SK-N-DZ (cell line): ENCODE measurements at places on chromosomes 16 and 17.
A peak's percentile ranks its signal among the peaks of the same experiment; 100 is the strongest.

DNA sequence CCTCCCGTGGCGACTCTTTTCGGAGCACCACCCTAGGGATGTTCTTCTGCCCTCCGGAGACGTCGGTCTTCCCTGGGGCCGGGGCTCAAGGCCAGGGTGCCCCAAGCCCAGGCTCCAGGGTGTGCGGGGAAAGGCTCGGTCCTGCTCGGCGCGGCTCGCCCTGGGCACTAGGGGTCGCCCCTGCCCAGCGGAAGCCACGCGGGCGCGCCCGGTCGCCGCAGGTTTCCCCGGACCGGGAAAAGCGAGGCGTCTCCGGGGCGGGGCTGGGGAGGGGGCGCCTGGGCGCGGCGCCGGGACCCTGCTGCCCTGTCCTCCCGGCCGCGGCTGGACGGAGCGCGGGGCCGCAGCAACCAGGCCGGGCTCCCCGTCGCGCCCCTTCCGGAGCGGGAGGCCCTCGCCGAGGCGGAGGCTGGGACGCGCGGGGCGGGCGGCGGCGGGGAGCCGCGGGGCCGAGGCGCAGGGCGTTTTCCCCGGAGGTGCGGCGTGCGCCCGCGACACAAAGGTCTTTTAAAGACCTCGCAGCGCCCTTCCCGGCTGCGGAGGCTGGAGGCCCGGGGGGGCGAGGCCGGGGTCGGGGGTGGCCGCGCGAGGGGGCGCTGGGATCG is 76.4 kb downstream of the MRC2 start:
- peak; percentile 62 for DNase-seq

DNA sequence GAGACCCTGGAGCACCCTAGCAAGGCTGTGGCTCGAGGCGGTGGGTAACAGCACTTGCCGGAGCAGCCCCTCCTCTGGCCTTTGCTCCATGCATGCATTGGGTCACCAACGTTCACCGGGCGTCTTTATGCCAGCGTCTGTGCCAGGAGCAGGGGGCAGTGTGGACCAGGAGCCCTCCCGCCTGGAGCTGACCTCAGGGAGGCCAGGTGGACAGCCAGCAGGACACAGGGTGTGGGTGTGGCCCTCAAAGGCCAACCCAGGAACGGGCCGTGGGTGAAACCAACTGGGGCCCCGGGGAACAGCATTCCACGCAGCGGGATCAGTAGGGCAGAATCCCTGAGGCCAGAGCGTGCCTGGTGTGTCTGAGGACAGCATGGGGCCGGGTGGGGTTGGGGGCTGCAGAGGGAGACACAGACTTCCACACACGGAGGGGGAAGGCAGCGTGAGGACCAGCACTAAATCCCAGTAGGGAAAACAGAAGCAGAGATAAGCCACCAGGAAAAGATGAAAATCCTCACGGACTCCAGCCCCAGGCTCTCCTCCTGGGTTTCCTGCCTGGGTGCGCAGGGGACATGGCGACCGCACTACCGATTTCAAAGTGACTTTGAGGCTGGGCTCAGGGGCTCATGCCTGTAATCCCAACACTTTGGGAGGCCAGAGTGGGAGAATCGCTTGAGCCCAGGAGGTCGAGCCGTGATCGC is 2.9 kb upstream of the CD7 start:
- no peak for DNase-seq

- no peak for DNase-seq
Observed at GRCh38 chr17:42608305-42609181, 631 bp downstream of the RETREG3 start.

- DNase-seq, result no peak
Observed at GRCh38 chr16:50275428-50276325, 9.3 kb downstream of the ADCY7 start.

DNA sequence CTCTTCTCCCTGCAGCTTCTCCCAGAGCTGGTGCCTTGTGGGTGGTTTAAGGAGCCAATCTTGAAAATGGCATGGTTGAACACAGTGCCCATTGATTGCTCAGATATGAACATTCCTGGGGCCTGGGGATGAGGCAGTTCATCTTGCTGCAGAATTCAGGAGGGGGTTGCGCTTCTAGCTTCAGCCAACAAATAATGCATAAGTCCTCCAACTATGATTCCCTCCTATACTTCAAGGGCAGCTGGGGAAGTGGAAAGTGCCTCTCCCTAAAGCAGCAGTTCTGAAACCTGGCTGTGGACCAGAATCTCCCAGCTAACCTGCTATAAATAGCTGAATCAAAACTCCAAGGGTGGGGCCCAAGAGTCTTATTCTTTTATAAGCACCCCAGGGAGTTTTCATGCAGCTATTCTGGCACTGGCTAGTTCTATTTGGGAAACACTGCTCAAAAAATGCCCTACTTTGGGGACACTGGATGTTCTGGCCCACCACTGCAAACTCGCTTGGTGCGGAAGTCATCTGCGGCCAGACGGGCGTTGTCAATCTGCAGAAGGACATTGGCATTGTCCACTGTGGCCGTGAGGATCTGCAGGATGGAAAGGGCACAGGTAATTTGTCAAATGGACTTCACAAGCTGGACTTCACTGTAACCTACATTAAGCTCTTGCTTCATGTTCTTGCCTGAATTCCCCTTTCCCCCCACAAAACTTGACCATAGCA is 130.3 kb downstream of the CCDC144A start:
- no peak for DNase-seq

DNA sequence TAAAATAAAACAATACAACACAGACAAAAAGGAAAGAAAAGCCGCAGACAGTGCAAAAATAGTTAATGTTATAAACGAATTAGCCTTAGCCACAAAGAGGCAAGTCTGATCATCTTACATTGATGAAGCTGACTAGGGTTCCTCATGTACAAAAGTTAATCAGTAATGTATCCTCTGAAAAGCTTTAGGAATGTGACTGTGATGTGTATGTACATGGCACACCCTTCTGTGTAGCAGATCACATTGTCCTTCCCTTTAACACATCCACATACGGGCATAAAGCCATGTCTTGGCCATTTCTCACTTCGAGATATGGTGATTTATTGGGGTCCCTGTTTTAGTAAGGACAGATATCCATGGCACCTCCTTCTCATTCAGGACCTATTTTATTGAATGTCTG is 1327.5 kb upstream of the CDH8 start:
- no peak for DNase-seq

DNA sequence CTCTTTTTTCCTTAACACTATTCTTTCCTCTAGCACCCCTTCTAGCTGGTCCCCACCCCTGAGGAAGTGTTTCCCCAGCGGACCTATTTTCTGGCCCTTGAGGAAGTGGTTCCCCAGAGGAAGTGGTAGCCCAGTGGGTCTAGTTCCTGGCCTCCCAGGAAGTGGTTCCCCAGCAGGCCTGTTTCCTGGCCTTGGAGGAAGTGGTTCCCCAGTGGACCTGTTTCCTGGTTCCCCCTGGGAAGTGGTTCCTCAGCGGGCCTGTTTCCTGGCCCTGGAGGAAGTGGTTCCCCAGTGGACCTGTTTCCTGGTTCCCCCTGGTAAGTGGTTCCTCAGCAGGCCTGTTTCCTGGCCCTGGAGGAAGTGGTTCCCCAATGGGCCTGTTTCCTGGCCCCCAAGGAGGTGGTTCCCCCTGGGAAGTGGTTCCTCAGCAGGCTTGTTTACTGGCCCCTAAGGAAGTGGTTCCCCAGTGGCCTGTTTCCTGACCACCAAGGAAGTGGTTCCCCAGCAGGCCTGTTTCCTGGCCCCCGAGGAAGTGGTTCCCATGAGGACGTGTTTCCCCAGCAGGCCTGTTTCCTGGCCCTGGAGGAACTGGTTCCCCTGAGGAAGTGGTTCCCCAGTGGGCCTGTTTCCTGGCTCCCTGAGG is 58.3 kb downstream of the NTN1 start:
- DNase-seq, result no peak

- DNase-seq, result no peak
Observed at GRCh38 chr17:81932333-81932983, 4.6 kb downstream of the PYCR1 start.

DNA sequence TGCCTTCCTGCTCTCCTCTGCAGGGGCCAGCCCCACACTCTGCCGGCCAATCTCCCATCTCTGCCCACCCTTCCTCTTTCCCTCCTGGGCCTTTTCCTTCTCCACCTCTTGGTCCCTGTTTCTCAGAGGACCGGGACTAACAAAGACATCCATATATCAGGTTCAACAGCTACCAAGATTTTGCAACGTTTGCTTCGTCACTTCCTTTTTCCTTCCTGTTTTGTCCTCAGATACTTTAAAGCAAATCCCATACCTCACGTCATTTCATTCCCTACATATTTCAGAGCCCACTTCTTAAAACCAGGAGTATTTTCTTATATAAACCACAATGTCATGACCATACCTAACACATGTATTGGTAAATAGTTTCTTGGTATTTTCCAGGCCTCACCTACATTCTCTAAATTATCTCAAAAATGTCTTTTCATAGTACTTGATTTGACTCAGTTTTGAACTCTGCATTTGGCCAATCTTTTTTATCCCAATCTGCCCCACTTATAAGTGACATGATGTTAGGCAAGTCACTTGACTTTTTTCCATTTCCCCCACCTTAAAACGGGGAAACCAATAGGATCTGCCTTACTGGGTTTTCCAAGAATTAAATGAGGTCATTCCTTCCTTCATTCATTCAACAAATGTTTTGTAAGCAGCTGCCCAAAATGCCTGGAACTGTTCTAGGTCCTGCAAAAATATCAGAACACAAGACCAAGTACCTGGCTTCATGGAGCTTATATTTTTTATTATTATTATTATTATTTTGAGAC is 7.2 kb upstream of the USP10 start:
- DNase-seq, result no peak

DNA sequence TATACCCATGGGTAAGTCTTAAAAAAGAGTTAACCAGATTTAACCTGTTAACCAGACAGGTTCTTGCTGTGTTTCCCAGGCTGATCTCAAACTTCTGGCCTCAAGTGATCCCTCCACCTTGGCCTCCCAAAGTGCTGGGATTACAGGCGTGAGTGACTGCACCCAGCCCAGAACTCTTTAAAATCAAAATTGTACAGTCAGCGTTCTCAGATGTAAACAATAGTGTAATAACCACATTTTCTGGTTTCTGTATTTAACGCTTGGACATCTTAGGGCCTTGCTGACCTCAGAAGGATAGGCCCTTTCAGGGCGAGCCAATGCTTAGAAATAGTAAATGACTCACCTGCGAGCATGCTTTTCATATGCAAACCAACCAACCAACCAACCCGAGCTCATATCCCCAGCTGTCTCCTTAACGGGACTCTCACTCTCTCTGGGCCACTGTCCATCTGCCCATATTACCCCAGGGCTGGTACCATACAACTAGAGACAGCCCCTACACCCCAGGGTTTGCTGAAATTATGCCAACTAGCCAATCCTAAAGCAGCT is 415.0 kb upstream of the XYLT1 start:
- no peak for DNase-seq

GRCh38 chr16:78689536-78689935 is 590.1 kb downstream of the WWOX start:
- DNase-seq, result no peak

GRCh38 chr16:81219151-81219550 is 19.3 kb upstream of the BCO1 start:
- DNase-seq, result no peak

GRCh38 chr17:6070430-6070912 is 292 bp downstream of the WSCD1 start:
- no peak for DNase-seq

- peak; percentile 77 for DNase-seq
Observed at GRCh38 chr17:57987581-57988300, at the start of gene VEZF1. TSS of gene VEZF1 (minus strand) at chr17:57988254. CDS start at chr17:57988111, 143 bp downstream.

DNA sequence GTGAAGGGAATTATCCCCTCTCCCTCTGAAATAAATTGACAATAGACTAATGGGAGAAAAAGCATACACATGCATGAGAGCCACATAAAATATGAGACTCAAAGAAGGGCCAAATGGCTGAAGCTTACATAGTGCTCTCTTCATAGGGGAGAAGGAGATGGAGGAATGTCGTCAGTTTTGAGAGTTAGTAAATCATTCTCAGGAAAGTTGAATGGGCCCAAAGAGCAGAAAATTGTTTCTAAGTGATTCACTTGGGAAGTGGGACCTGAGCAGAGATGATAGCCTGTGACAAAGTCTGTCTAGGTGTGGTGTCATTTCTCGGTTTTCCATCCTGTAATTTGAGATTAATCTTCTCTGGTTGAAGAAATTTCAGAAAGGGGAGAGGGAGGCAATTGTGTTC is 35.0 kb downstream of the BCAS3 start:
- no peak for DNase-seq

- DNase-seq, result peak; percentile 25
Observed at GRCh38 chr16:30609002-30609925, 925 bp downstream of the ZNF689 start.

GRCh38 chr16:68993456-68993855 is 112.0 kb upstream of the HAS3 start:
- DNase-seq, result no peak

- no peak for DNase-seq
Observed at GRCh38 chr16:13441675-13442074, 478.3 kb upstream of the ERCC4 start.

DNA sequence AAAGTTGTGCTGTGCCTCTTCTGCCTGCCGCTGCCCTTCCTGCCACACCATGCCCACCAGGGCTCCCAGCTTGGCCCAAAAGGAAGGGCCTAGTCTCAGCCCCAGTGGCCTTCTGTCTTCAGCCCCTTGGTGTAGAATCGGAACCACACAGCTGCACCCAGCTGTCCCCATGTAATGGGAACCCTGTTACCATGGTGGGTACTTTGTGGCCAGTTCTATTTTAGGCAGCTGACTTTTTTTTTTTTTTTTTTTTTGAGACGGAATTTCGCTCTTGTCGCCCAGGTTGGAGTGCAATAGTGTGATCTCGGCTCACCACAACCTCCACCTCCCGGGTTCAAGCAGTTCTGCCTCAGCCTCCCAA is 163.3 kb upstream of the GSE1 start:
- DNase-seq, result no peak

DNA sequence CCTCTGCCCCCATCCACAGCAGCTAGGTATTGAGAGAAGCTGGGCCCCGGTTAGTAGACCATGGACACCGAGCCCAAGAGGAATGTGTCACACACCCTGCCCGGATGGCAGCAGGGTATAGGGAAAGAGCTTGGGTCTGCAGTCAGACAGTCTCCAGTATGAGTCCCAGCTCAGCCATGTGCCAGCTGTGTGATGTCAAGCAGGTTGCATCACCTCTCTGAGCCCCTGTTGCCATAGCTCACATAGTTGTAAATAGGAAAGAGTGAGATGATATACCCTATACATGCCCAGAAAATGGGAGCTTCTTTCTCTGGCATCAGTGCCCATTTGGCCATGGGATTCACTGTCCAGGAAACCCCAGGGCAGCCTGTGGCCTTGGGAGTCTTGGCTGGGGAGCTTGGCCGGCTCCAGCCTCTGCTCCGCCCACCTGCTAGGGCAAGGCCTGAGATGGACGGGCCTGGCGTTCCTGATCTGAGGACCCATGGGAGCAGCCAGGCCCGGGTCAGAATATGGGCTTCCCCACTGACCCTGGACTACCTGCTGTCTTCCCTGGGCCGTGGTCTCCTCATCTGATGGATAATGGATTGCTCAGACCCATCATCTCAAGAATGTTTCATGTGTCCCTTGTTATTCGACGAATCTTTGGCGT is 13.2 kb downstream of the CD300LG start:
- DNase-seq, result no peak

- DNase-seq, result no peak
Observed at GRCh38 chr17:5027916-5028315, 7.3 kb downstream of the SLC52A1 start.
